ENCODE measurements at places on chromosomes 7 and 10.

GRCh38 chr10:43024942-43025700, 51.7 kb upstream of the RET start:
- DNase-seq: no peak

GRCh38 chr10:90858461-90858968, 676 bp upstream of the HTR7 start:
- no peak for DNase-seq

- no peak for DNase-seq
These were observed 1.5 kb downstream of the ADCY1 start for GRCh38 chr7:45575501-45576248.

GRCh38 chr7:19948160-19948559, 174.7 kb upstream of the TMEM196 start:
- DNase-seq: no peak

DNA sequence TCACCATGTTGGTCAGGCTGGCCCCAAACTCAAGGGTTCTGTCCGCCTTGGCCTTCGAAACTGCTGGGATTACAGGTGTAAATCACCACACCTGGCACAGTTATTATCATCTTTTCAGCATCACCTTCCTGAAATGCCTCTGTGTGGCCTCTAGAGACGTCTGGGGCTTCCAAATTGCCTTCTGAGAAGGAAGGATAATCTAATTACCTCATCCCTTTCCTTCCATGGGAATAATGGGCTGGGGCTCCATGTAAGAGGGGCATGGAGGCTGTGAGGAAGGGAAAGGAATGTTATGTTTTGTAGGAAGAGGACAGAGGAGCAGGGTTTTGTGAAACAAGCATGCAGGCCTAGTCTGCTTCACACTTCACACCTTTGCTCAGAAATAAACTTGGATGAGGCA, 22.2 kb upstream of the PODXL start:
- DNase-seq: no peak

Measured in stimulated activated CD8-positive, alpha-beta memory T cell treated with anti-CD3 and anti-CD28 coated beads, Interleukin-15, amount 100 ng/mL, for 4 hours (primary cell).